ENCODE measurements at places on chromosomes 6 and 20. TPM values are rescaled to one million over a fixed set of nuclear protein-coding genes. Genes with fewer than 3 reads are reported as not detected.

Gene RIN2
- not detected for total RNA-seq

Gene BANF2
- total RNA-seq = not detected

Gene C20orf141
- total RNA-seq = not detected

Gene LY6G6C
- not detected for total RNA-seq

Gene CFAP61
- total RNA-seq = not detected

Gene TGM3
- not detected for total RNA-seq

GRCh38 chr20:23139524-23139923, 53.4 kb upstream of the CD93 start:
- peaks cover 2% of the 10 kb centered on the region for H3K27me3 ChIP-seq
- H3K27ac ChIP-seq = no peak overlapping the region
- H3K36me3 ChIP-seq = no peaks in the 10 kb centered on the region
- no peak overlapping the region for H3K4me3 ChIP-seq
- H3K4me1 ChIP-seq = peaks cover 45% of the 10 kb centered on the region

- no peak overlapping the region for H3K27ac ChIP-seq
- no peaks in the 10 kb centered on the region for H3K36me3 ChIP-seq
- H3K4me3 ChIP-seq = no peak overlapping the region
- H3K4me1 ChIP-seq = peaks cover 5% of the 10 kb centered on the region
- H3K27me3 ChIP-seq = peaks cover 7% of the 10 kb centered on the region
- DNase-seq = no peak
Measured at GRCh38 chr20:58182521-58183140, 45.8 kb downstream of the ANKRD60 start.

DNA sequence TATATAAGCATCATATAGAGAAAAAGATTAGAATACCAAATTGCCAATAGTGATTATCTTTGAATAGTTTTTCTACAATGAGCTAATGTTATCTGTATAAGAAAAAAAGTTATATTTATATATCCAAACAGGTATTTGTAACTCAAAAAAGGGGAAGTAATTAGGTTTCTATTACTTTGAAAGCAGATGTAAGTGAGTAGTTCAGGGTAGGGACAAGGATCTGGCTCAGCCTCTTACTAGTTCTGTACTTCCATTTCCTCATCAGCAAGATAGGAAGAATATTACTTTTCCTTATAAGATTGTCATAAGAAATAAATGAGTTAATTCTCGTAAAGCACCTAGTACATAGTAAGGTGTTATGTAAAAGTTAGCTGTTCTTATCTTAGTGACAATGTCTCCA, 32.2 kb downstream of the AHI1 start:
- no peak for DNase-seq
- peaks cover 48% of the 10 kb centered on the region for H3K36me3 ChIP-seq
- no peaks in the 10 kb centered on the region for H3K27me3 ChIP-seq
- no peak overlapping the region for H3K27ac ChIP-seq
- peaks cover 25% of the 10 kb centered on the region for H3K4me1 ChIP-seq
- H3K4me3 ChIP-seq = no peak overlapping the region

GRCh38 chr20:37282556-37282955, 6.9 kb upstream of the MANBAL start:
- no peak overlapping the region for H3K27ac ChIP-seq
- no peaks in the 10 kb centered on the region for H3K36me3 ChIP-seq
- H3K4me3 ChIP-seq = no peak overlapping the region
- peaks cover 12% of the 10 kb centered on the region for H3K27me3 ChIP-seq

DNA sequence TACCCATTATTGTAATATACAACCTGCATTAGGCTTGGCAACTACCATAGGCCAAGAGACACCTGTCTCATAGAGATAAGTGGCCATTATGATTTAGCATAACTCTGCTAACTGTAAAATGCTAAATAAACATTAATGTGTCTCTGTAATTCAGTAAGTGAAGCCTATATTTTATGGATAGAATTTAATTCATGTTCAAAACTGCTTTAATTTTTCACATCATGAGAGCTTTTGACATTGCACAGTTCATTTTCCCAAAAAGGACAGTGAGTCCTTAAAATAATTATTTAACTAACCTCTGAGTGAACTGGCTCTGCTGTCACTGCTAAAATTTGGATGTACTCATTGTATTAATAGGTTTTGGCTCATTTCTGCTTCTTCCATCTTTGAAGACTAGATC, 41.4 kb upstream of the TMX4 start:
- H3K27ac ChIP-seq = no peak overlapping the region
- no peaks in the 10 kb centered on the region for H3K4me1 ChIP-seq
- no peak for DNase-seq
- H3K36me3 ChIP-seq = no peaks in the 10 kb centered on the region
- no peak overlapping the region for H3K4me3 ChIP-seq

DNA sequence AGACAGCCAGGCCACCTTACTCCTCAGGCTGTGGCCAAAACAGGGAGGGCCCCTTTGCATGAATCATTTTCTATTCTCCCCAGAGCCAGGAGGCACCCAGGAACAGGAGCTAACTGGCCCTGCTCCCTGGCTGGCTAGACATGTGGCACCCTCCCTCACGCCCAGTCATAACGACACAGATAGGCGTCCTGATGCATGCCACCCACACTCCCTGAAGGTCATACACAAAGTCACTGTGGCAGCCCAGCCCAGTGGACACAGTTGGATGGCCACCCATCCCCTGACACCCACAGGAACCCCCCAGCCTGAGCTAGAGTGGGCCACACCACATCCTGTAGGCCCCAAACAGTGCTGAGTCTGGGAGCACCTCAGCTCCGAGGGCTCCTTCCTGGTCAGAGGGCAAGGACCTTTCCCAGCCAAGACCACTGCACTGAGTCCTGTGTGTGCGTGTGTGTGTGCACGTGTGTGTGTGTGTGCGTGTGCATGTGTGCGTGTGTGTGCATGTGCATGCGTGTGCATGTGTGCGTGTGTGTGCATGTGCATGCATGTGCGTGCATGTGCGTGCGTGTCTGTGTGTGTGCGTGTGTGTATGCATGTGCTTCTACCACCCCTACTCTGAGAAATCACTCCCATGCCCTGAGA, 21.6 kb downstream of the TFEB start:
- no peak overlapping the region for H3K4me3 ChIP-seq
- H3K27ac ChIP-seq = no peak overlapping the region
- H3K27me3 ChIP-seq = no peaks in the 10 kb centered on the region
- H3K4me1 ChIP-seq = peaks cover 8% of the 10 kb centered on the region

- peaks cover 8% of the 10 kb centered on the region for H3K36me3 ChIP-seq
- H3K27ac ChIP-seq = no peak overlapping the region
- no peak for DNase-seq
Measured at GRCh38 chr6:35014786-35015185, 125.7 kb downstream of the ANKS1A start.

GRCh38 chr6:161351858-161352257, 78.0 kb upstream of the AGPAT4 start:
- H3K4me3 ChIP-seq = no peak overlapping the region
- no peak for DNase-seq
- H3K36me3 ChIP-seq = no peaks in the 10 kb centered on the region
- no peak overlapping the region for H3K27ac ChIP-seq

GRCh38 chr6:90293319-90293953, 3.2 kb downstream of the BACH2 start:
- DNase-seq = no peak
- H3K27me3 ChIP-seq = peaks cover 8% of the 10 kb centered on the region
- H3K4me3 ChIP-seq = peak overlapping the region; percentile 93
- peak overlapping the region; percentile 95 for H3K27ac ChIP-seq

- H3K4me1 ChIP-seq = no peaks in the 10 kb centered on the region
- no peak overlapping the region for H3K4me3 ChIP-seq
- DNase-seq = no peak
- H3K27me3 ChIP-seq = no peaks in the 10 kb centered on the region
- H3K27ac ChIP-seq = no peak overlapping the region
- H3K36me3 ChIP-seq = no peaks in the 10 kb centered on the region
Measured at GRCh38 chr20:21272679-21273078, 30.5 kb upstream of the XRN2 start.

GRCh38 chr6:150694889-150695288, 95.2 kb downstream of the PLEKHG1 start:
- DNase-seq = no peak
- no peaks in the 10 kb centered on the region for H3K36me3 ChIP-seq
- H3K4me3 ChIP-seq = no peak overlapping the region
- H3K27ac ChIP-seq = no peak overlapping the region

DNA sequence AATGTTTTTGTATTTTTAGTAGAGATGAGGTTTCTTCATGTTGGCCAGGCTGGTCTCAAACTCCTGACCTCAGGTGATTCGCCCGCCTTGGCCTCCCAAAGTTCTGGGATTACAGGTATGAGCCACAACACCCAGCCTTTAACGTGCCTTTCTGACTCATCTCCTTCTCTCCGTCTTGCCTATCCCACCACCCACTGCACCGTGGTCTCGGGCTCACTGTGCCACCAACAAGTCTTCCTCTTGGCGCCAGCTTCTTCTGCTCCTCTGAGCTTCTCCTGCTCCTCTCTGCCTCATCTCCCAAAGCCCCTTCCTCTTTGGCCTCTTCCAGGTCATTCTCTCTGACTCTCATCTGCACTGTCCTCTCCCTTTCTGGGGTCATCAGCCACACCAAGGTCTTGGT, 41.0 kb downstream of the TMEM242 start:
- no peak overlapping the region for H3K27ac ChIP-seq
- H3K4me3 ChIP-seq = no peak overlapping the region
- H3K36me3 ChIP-seq = no peaks in the 10 kb centered on the region
- no peaks in the 10 kb centered on the region for H3K4me1 ChIP-seq
- peaks cover 5% of the 10 kb centered on the region for H3K27me3 ChIP-seq
- no peak for DNase-seq

DNA sequence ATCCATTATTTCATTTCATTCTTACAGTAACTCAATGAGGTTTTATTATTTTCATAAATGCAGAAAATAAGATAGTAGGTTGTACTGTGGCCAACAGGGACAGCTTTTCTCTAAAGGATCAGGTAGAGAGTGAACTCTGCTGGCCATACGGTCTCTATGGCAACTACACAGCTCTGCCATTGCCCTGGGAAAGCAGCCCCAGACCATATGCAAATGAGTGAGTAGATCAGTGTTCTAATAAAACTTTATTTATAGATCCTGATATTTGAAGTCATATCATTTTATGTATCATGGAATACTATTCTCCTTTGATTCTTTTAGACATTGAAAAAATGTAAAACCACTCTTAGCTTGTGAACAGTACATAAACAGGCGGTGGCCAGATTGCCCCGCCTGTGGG, 192.5 kb upstream of the RREB1 start:
- no peak overlapping the region for H3K27ac ChIP-seq
- no peaks in the 10 kb centered on the region for H3K36me3 ChIP-seq
- no peak for DNase-seq
- no peak overlapping the region for H3K4me3 ChIP-seq
- H3K4me1 ChIP-seq = peaks cover 35% of the 10 kb centered on the region

DNA sequence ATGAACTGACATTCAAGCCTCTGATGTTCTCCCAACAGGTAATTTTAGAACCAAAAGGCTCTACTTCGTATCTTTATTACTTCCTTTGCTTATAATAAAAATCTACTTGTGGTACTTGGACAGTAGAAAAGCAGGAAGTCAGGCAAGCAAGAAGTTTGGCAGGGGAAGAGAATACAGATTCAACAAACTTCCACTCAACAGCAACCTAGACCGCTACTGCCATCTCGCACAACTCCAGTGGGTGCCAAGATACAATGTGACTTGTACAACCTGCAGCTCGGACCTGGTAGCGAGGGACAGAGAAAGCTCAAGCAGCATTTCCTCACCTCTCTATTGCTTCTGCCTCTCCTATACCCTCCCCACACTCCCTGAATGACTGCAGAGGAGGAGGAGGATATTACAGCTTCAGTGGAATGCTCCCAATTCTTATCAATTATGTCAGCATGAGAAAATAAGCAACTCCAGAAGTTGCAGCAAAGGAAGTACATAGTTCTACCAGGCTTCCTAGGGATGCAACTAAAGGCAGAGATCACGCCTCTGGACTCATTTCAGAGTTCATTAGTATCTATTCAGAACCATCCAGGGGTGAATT, 76.5 kb downstream of the MBOAT1 start:
- no peak overlapping the region for H3K4me3 ChIP-seq
- H3K27me3 ChIP-seq = no peaks in the 10 kb centered on the region
- no peak overlapping the region for H3K27ac ChIP-seq
- peaks cover 11% of the 10 kb centered on the region for H3K36me3 ChIP-seq
- DNase-seq = no peak
- H3K4me1 ChIP-seq = peaks cover 9% of the 10 kb centered on the region

- no peaks in the 10 kb centered on the region for H3K27me3 ChIP-seq
- no peaks in the 10 kb centered on the region for H3K4me1 ChIP-seq
- DNase-seq = no peak
- no peak overlapping the region for H3K27ac ChIP-seq
- H3K36me3 ChIP-seq = no peaks in the 10 kb centered on the region
- H3K4me3 ChIP-seq = no peak overlapping the region
Measured at GRCh38 chr6:115717472-115717871, 343.2 kb downstream of the FRK start.

GRCh38 chr6:42315991-42316970, 98.6 kb upstream of the MRPS10 start:
- H3K4me3 ChIP-seq = peak overlapping the region; percentile 47
- peak overlapping the region; percentile 80 for H3K27ac ChIP-seq
- no peaks in the 10 kb centered on the region for H3K27me3 ChIP-seq

DNA sequence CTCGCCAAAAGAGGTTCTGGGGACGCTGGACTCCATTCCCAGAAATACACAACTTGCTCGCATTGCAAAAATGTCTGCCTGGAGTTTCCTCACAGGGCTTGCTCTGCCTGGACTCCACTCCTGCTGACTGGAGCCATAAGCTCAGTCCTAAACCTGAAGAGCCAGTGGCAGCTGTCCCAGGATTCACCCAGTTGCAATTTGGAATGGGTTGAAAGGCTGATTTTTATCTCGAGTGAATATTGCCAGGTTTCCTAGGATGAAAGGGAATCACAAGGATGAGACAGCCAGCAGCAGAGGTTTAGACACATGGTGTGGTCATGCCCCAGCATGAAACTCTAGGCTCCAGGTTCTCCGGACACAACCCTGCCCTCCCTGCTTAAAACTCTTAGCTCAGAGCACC, 223.3 kb downstream of the BMP7 start:
- H3K36me3 ChIP-seq = no peaks in the 10 kb centered on the region
- no peak overlapping the region for H3K4me3 ChIP-seq
- DNase-seq = no peak
- H3K27me3 ChIP-seq = peaks cover 3% of the 10 kb centered on the region
- no peaks in the 10 kb centered on the region for H3K4me1 ChIP-seq

- no peak overlapping the region for H3K27ac ChIP-seq
- H3K4me3 ChIP-seq = no peak overlapping the region
- H3K4me1 ChIP-seq = peaks cover 17% of the 10 kb centered on the region
Measured at GRCh38 chr20:58293453-58293852, 16.1 kb upstream of the RAB22A start.

DNA sequence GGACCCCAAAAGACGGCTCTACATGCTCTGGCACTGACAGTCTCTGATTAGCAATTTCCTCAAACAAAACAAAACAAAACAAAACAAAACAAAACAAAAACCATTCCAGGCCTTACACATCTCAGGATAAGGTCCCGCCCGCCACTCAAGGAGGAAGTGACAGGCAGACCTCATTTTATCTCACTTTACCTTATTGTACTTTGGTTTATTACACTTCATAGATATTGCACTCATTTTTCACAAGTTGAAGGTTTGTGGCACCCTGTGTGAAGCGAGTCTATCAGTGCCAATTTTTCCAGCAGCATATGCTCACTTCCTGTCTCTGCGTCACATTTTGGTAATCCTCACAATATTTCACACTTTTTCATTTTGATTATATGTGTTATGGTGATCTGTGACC, 15.2 kb downstream of the ZBP1 start:
- no peak overlapping the region for H3K27ac ChIP-seq
- DNase-seq = no peak
- peaks cover 25% of the 10 kb centered on the region for H3K27me3 ChIP-seq
- no peak overlapping the region for H3K4me3 ChIP-seq
- peaks cover 9% of the 10 kb centered on the region for H3K36me3 ChIP-seq

All from activated T-helper 1 cell treated with anti-CD3 and anti-CD28 coated beads, Interleukin-12 subunit alpha, Interleukin-12 subunit beta, Interleukin-2, Interleukin-4 antibody, amounts not matched to agents 30 ng/mL and 10 ng/mL and 1 ng/mL, durations not matched to agents 14 hours and 24 hours and 36 hours (primary cell).